ENCODE measurements at places on chromosomes 1 and 21. TPM values are rescaled to one million over a fixed set of nuclear protein-coding genes. Genes with fewer than 3 reads are reported as not detected.

DNA sequence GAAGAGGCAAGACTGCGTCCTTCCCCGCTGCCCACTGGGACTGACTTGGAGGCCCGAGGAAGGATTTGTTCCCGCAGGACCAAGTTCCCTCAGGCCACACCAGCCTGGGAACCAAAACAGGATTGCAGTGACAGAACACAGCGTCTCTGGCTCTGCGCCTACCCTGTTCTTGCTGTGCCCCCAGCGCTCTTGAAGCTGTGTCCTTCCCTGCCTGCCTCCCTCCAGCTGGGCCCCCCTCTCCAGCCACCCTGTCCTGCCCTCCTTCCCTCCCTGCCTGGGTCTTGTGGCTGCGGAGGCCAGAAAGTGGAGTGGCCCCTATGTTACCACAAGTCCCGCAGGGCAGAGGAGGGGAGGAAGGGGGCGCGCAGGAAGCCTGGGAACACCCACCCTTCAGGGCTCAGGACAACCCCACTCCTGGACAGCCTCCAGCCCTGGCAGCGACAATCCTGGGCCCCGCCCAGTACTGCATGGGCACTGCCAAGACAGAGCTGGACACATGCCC is 164.9 kb downstream of the DYRK1A start:
- DNase-seq, result peak; percentile 42

GRCh38 chr1:18107369-18108298 is at the start of gene IGSF21:
IGSF21 (plus strand) TSS chr1:18107798; CDS start chr1:18108129, 331 bp downstream.
- DNase-seq, result no peak

GRCh38 chr21:25176637-25177412 is 430.5 kb downstream of the MRPL39 start:
- peak; percentile 45 for DNase-seq

DNA sequence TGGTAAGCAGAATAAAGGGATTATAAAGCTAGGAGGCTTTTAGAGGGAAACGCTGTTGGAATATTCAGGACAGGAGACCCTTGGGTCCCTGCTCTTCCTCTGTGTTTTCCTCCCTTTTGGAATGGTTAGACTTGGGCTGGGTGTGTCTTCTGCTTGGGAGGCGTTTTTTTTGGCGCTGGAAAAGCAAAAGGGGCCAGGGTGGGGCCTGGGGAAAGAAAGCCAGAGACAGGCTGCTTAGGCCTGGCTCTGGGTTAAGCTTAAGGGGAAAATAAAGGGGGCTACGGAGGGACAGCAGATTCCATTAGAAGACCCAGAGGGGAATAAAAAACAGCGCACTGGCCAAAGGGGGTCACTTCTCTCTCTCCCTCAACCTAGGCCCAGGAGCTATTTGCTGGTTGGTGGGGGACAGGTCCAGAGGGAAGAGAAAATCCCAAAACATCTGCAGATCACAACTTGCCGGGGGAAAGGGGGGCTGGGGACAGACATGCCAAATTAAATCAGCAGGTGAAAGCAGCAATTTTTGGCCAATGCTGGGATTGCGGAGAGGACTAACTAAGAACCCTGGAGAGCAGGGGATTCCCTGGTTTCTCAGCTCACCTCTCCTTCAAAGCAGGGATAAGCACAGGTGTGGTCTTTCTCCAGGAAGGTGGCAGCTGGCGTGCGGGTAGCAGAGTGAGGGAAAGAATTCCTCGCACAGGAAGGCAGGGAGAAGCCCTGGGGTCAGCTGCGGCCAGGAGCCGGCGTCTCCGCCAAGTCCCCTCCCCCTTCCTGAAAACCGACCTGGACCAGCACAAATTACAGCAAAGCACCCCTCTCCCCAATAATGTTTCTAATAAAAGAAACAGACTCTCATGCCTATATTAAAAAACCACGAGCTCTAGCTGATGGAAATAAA is 82.2 kb upstream of the AK4 start:
- no peak for DNase-seq

- no peak for DNase-seq
These were observed 43.3 kb downstream of the BACE2 start for GRCh38 chr21:41211060-41211805.

DNA sequence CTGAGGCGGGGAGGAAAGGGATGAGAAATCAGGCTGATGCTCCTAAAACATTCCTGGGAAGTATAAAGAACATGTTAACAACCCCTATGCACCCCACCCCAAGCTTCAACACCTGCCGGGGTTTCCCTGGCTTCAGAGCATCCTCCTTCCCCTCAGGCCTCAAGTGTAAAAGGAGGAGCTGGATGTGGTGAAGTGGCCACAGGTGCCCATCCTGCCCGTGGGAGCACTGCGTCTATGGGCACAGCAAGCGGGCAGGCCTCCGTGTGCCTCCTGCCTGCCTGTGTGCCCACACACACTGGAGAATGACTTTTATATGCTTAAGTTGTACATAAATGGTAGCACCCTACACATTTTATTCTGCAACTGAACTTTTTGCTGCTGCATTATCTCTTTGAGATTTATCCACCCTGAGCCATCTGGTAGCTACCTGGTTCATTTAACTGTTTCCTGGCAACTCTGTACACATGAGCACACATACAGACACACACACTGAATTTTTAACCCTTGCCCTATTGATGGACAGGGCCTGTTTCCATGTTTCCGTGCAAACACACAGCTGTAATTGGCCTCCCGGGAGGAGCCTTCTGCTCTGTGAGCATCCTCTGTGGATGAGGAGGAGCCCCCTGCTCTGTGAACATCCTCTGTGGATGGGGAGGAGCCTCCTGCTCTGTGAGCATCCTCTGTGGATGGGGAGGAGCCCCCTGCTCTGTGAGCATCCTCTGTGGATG is 13.4 kb upstream of the FTCD start:
- DNase-seq, result no peak

- DNase-seq, result no peak
These were observed 33.4 kb downstream of the KCNA2 start for GRCh38 chr1:110572751-110573150.

- DNase-seq, result no peak
These were observed 83.8 kb downstream of the ZC3H11B start for GRCh38 chr1:219529116-219529515.

DNA sequence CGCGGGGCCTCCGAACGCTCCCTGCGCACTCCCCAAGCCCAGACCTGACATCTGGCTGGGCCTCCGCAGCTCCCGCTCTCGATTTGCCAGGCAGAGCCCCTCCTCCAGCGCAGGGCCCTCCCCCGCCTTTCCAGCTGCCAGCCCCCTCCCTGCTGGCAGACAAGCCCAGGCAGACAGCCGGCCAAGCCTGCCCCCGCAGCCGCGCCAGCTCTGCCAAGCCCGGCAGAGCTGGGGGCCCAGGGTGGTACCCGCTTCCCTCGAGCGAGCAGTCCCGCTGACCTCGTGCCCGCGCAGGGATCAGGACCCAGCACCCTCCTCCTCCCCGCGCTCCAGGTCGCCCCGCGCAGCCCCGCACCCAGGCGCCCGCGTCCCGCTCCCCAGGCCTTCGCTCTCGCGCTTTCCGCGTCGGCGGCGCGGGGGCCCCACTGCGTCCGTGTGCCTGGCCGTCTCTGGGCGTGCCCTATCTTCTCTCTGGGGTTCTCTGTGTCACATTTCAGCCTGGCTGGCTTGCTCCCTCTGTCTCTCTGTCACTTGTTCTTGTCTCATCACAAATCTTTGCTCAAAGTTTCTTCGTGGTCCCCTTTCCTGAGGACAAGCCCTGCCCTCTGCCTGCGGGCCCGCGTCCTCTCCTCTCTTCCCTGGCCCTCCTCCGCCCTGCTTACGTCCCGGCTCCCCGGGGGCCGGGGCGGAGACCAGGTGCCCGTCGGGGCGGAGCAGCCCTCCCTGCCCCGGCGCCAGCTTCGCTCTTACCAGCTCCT is 580 bp downstream of the INKA2 start:
- peak; percentile 75 for DNase-seq

The PLA2G2D gene
- total RNA-seq, result not detected

The ASAP3 gene
- total RNA-seq, result 8.4 TPM

The GPR3 gene
- total RNA-seq, result 6.4 TPM

The RAB42 gene
- 1.9 TPM for total RNA-seq

Data from RPMI7951 (cell line).